ENCODE measurements at places on chromosomes 4 and X.

DNA sequence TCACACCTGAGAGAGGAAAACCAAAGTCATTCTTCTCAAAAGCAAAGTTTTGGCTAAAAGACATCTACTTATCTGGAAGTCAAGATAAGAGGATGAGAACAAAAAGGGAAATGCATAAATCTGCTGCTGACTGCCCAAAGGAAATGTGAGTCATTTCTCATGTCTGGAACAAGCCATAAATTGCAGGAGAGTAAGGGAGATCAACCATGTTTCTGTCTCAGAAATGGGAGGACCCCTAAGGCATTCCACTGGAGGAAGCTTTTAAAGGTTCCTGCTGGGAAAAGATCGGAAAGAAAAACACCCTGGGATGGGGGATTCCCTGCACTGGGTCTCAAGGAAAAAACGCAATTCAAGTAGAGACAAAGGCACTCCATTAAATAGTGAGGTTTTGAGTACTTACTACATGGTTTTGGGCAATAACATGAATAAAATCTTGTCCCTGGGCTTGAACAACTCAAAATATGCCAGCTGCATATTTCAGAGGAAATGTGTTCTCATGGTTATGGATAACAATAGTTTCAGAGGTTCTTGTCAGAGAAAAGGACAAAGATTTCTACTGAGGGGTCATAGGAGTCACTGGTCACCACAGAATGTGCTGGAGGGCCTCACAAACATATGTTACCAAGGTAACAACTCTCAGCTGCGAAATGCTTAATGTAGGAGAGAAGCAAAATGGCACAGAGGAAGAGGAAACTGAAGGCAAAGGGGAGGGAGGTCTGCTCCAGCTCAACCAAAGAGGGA is 19.3 kb downstream of the GPR143 start:
- DNase-seq: no peak

GRCh38 chrX:150459196-150459595 is 96.1 kb downstream of the MAMLD1 start:
- DNase-seq: no peak

DNA sequence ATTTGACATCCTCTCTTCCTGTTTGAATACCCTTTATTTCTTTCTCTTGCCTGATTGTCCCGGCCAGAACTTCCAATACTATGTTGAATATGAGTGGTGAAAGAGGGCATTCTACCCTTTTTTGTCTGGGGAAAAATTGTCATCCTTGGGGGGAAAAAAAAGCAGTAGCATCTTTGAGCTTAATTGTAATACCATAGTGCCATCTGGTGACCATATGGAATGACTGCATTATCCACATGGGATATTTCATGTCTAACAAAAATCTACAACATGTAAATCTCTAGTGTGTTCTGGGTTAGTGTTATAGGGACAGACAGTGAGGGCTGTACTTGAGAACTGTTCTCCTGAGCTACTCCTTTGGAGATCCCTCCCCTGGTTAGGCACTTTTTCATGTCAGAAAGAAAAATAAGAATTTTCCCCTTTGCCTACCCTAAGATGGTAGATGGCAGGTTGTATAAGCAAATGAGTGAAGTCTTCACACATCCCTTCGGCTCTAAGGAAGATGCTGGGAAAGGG is 26.0 kb downstream of the CAPN6 start:
- no peak for DNase-seq

GRCh38 chrX:48684134-48684533 is 535 bp downstream of the WAS start:
- DNase-seq: no peak

DNA sequence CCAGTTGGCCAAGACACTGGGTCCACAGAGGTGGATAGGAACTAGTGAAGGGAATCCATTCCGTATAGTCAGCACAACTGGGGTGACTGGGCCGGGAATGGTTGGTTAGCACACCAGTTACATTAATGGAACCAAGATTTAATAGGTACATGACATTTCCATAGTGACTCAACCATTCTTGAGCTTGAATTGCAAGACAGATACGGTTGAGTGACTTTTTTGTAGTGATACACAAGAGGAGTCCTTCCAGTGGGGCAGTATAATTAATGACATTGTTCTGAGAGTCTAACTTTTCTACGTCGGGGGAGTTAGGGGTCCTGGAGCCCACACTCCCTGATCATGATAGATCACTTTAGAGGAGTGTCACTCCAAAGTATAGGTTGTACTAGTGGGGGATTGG is 211.6 kb upstream of the CXCL13 start:
- DNase-seq: no peak

DNA sequence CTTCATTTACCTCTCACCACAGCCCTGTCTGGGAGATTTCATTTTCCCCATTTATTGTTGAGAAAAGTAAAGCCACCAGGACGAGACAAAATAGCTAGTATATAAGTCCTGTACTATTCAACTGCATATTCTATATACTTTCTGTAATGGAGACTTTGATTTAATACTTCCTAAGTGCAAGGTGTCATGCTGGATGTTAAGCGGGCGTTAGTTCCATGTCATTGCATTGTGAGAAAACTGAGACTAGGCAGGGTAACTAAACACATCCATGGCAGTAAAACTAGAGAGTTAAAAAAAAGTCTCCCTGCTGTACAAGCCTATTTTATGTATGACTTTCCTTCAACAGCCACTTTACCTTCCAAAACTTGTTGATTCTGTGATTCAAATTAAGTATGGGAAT is 969.6 kb downstream of the STIM2 start:
- no peak for DNase-seq

DNA sequence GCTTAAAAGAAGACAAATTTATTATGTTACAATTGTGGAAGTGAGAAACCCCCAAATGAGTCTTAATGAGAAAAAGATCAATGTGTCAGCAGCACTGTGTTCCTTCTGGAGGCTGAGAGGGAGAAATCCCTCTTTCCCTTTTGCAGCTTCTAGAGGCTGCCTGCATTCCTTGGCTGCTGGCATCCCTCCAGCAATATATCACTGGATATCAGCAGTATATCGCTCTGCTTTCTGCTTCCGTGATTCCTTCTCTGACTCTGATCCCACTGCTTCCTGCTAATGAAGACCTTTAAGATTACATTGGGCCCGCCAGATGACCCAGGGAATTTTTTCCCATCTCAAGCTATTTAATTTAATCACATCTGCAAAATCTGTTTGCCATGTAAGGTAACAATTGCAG is 1008.0 kb downstream of the RAPGEF2 start:
- no peak for DNase-seq

DNA sequence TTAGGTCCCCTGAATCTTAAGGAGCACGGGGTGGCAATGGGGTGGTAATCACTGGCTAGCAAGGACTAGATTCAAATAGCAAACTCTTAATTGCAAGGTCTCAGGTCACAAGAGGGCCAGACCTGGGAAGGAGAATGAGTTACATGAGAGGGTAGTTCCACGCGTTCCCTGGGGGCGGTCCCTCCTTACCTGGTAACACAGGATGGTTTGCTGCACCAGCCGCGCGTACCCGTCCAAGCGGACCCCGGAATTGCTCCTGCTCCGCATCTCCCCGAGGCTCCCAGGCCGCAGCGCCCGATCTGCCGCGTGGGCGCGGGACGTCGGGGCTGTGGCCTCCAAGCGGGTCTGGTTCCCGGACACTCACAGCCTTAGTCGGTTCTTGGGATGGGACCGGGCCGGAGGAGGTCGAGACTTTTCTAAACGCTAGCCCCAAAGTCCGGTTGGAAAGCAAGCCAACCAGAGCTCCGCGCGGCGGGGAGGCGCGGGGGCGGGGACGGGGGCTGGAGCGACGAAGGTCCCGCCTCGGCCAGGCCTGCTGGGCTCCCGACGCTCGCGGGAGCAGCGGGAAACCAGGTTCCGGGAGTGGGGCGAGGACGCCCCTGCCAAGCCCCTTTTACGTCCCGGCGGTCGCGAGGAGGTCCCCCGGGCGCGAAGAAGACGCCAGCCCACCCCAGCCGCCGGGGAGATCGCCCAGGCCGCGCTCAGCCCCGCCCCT is at the start of gene PHKA2:
TSS of gene PHKA2 (minus strand) at position 449 of the 715 bp plus-strand sequence. CDS start at position 267, 182 bp downstream.
- no peak for DNase-seq

DNA sequence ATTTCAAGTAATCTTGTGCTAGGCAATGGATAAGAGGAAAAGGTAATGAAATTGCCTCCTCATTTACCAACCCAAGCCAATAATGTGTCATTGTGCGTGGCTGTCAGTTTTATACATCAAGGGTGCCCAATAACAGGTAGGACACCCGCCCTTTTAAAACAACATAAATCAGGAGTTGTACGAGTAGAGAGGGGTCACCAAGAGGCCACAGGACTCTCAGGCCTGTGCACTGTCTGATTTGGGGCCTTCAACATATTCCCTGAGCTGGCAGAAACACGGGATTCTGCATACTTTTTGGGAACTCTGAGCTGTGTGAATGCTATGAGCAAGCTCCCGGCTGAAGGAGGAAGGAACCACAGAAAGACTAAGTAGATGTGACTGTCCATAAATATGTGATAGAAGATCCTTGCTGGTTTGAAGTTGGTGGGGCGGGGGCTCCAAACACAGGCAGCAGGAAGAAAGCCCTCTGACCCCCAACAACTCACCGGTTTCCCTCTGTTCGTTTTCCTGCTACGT is 82.7 kb upstream of the MAML3 start:
- DNase-seq: no peak

All from T-helper 17 cell (primary cell).